Activated CD4-positive, alpha-beta T cell treated with anti-CD3 and anti-CD28 coated beads, Interleukin-2, Interleukin-4, amounts not matched to agents 100 ng/mL and 50 ng/mL, durations not matched to agents 16 hours and 8 hours (primary cell): ENCODE measurements at places on chromosomes 13 and 19.

- no peak for DNase-seq
Measured at GRCh38 chr13:59674616-59675015, 489.1 kb downstream of the DIAPH3 start.

- no peak for DNase-seq
Measured at GRCh38 chr13:98925949-98926348, 51.9 kb downstream of the DOCK9 start.

GRCh38 chr13:101291646-101292515, 124.4 kb downstream of the NALCN start:
- DNase-seq = peak; percentile 6

GRCh38 chr13:47437406-47437805, 540.6 kb upstream of the HTR2A start:
- no peak for DNase-seq

GRCh38 chr19:44796701-44797115, 12.2 kb upstream of the BCAM start:
- DNase-seq = no peak

- DNase-seq = no peak
Measured at GRCh38 chr13:31129419-31129818, 32.3 kb downstream of the HSPH1 start.

GRCh38 chr19:4060621-4061177, 6.0 kb downstream of the ZBTB7A start:
- DNase-seq = no peak

GRCh38 chr19:2469102-2469914, 6.6 kb upstream of the GADD45B start:
- DNase-seq = peak; percentile 75

DNA sequence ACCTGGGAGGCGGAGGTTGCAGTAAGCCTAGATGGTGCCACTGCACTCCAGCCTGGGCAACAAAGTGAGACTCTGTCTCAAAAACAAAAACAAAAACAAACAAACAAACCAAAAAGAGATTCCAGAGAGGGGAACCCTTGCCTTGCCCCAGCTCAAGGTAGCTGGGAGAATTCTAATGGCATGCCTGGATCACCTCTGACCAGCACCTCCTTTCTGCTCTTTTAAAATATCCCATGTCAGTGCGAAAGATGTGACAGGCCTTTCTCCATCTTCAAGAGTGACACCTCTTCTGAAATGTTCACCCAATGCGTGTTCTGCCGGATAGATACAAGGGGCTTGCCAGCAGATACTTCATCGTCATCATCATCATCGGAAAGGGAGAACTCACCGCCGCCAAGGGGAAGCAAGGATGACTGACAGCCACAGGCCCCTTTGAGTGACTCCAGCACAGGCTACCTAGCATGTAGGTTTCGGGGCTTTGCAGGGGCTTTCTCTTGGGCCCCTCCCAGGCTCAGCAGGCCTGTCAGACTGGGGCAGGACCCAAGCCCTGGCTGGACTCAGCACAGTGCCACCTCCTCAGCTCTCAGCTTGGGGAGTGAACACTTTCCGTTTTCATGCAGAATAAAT, 18.9 kb upstream of the LRP3 start:
- DNase-seq = no peak

DNA sequence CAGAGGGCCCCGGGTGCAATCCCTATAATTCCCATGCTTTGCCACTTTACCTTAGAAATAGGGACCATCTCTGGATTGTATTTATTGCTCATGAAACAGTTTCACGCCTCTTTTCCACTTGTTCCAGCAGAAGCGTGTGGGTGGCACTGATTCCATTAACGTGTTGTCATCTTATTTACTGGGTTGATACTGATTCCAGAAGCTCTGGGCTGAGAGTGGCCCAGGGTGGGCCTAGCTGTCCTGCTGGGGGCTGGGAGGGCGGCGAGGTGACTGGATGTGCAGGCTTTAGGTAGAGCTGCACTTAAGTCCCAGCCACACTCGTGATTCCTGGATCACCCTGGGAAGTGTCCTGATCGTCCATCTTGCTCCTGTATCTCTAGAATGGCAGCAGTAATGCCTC, 155.0 kb downstream of the TEX29 start:
- no peak for DNase-seq

GRCh38 chr19:43555185-43555770, 20.0 kb downstream of the XRCC1 start:
- DNase-seq = peak; percentile 85

DNA sequence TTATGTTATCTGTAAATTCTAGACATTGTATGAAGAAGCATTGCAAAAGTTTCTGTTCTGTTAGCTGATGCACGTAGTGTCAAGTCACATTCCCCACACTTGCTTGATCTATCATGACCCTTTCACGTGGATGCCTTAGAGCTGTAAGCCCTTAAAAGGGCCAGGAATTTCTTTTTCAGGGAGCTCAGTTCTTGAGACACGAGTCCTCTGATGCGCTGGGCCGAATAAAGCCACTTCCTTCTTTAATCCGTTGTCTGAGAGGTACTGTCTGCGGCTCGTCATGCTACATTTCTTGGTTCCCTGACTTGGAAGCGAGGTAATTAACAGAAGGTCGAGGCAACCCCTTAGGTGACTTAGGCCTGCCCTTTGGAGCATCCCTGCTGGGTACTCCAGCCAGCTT, 5.8 kb downstream of the ZNF816 start:
- DNase-seq = no peak
